T47D (cell line): ENCODE measurements at places on chromosomes 12 and 14.
A peak's percentile ranks its signal among the peaks of the same experiment; 100 is the strongest.

DNA sequence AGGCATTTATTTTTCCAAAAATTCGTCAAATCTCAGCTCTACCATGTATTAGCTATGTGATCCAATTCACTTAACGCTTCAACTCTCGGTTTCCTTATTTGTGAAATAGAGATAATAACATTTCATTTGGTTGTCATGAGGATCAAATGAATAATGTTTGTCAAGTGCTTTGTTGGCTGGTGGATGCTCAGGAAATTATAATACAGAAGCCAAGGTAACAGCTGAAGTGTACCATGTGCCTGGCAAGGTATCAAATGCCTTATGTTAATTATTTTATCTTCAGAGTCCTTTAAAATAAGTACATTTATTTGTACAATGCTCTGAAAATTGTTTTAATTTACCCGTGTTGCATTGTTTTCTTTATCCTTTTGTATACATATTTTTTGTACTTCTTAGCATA lies 6.1 kb upstream of the PRKCH start:
- DNase-seq: no peak

DNA sequence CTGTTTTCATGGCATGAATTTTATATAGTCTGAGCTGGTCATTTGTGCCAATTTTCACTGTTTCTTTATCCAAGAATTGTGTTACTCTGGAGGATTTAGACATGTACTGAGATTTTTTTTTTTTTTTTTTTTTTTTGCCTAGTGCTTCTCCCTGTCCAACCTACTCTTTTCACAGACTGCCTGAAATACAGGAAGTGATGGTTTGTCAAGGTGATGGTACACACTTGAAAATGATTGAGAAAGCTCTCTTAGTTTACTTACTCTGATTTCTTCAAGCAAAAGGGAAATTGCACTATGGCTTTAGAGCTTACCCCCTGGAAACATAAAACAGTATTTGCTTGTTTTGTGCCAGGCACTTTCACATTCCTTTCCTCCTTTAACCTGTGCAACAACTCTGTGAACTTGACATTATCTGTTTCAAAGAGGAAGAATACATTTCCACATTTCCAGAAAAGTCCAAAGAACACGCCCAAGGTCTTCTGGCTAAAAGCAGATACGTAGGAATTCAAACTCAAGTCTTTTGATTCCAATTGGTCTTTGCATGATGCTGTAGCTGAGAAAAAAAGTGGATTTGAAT lies 181.1 kb downstream of the SLC15A5 start:
- DNase-seq: no peak

DNA sequence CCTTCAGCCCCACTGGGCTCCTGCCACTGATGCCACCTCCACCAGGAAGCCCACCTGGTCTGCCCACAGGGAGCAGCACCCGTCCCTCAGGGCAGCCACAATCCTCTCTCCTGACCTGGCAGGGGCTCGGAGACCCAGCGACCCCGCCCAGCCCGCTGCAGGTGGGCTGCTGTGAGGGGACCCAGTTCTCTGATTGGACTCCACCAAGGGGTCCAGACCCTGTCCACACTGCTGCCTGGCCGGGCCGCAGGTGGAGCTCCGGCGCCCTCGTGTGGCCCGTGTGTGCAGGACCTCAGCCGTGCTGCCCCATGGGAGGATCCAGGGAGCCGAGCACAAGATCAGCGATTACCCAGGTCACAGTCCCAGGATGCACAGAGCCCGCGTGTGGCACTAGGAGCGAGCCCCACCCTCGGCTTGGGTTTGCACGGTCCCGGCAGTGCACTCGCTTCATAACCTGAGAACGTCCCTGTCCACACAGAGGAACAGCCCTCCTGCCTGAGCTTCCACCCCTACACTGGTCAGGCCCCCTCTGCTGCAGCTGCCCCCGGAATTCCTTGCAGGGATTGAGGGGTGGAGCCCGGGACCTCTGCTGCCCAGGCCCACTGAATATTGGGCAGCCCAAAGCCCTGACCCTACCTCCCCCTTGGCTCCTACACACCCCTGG lies 35.4 kb upstream of the TMEM179 start:
- peak; percentile 96 for DNase-seq

DNA sequence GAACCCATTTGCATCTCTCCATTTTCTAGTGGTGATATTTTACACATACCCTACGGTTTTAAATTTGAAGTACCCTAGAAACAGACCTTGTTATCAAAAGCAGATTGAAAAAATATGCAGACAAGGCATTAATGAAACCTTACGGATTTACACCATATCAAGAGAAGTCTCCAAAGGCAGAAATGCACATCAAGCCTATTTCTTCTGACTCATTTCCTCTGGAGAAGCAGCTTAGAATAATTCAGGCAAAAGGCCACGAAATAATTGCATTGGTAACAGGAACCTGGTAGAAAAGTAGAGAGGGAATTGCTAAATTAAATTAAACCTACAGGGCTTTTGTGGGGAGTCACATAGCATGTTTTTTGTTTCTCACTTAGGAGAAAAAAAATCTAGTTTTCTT lies 34.7 kb downstream of the KICS2 start:
- no peak for DNase-seq

- no peak for DNase-seq
Measured at GRCh38 chr12:116482859-116483258, 76.3 kb upstream of the MAP1LC3B2 start.

DNA sequence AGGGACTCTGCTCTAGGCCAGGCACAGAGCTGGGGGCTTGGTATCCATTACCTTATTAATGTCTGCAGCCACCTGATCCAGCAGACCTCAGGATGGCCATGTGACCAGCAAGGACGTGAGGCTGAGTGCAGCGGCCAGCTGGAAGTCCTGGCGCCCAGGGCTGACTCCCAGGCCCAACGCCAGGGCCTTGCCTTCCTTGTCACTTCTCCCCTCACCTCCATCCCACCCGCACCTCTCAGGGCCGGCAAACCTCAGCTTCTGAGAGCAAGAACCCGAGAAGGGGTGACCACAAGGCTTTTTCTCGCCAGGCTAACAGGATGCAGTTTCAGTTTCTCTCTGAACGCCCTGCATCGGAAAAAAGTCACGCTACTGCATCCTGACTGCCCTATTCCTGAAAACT lies 15.4 kb downstream of the RAB35 start:
- DNase-seq: no peak
